ENCODE measurements at places on chromosomes 6 and 20.
A peak's percentile ranks its signal among the peaks of the same experiment; 100 is the strongest.

DNA sequence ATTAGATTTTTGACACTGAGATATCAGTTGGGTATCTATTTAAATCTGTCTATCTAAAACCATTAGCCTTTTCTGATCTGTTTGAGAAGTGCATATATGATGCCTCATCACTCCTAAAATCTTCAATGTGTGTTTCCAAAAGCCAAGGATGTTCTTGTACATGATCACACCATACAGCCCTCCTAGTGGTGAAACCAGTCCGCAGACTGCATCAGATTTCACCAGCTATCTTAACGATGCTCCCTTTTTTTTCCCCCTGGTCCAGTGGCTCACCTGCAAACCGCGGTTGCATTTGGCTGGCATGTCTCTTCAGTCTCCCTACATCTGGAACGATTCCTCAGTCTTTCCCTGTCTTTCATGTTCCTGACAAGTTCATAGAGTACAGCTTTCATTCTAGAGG lies 4.0 kb downstream of the KIZ start:
- DNase-seq = no peak

GRCh38 chr20:57660922-57661745 lies 40.9 kb upstream of the ZBP1 start:
- DNase-seq = no peak

GRCh38 chr6:2007165-2007564 lies 238.2 kb downstream of the GMDS start:
- DNase-seq = no peak

DNA sequence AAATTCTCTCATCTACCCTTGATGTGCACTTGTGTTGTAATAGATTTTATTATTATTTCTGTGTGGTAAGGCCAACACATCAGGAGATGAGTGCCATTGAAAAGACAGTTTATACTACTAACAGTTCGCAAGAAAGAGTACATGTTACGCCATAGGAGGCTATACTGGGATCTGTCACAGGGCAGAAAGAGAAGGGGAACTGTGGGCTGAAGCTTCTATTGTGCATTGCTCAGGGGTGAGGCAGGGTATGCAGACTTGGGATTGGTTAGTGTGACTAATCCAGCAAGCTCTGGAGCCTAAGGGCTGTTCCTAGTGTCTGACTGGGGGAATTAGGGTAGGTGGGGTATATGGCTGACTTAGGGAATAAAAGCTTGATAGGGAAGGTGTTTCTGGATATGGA lies 50.9 kb downstream of the GPR63 start:
- no peak for DNase-seq

DNA sequence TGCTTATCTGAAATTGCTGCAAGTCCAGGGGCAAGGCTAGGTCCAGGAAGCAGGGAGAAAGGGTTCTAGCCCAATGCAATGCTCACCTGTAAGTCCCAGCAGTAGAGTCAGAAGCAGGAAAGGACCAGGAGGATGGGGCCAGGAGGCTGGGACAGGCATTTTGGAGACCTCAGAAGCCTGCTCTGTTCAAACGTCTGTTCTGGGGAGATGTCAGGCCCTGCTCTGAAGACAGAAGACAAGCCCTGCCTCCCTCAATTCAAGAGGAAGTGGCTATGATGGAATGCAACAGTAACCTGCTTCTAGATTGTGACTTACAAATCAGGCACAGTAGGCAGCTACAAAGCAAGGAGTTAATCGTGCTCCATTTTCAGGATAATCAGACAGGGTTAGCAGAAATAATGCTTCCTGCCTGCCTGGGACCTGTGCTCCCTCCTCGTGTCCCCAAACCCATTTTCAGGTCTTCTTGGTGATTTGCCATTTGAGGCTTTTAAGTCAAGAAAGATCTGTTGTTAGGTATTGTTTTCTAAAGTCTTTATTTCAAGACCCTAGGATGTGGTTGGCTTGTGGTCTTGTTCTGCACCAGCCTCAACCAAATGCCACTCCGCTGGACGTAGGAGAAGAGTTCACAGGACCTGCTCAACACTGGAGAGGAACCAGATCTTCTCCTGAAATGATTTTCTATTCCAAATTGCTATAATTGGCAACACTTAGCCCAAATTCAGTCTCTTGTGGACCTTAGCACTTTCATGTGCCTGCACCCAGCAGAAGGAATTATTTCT lies at the start of gene SIRPG:
Gene SIRPG, minus strand, starts transcription at position 224 of the 779 bp plus-strand sequence. Its CDS starts 65 bp downstream, at position 159.
- DNase-seq = peak; percentile 68

DNA sequence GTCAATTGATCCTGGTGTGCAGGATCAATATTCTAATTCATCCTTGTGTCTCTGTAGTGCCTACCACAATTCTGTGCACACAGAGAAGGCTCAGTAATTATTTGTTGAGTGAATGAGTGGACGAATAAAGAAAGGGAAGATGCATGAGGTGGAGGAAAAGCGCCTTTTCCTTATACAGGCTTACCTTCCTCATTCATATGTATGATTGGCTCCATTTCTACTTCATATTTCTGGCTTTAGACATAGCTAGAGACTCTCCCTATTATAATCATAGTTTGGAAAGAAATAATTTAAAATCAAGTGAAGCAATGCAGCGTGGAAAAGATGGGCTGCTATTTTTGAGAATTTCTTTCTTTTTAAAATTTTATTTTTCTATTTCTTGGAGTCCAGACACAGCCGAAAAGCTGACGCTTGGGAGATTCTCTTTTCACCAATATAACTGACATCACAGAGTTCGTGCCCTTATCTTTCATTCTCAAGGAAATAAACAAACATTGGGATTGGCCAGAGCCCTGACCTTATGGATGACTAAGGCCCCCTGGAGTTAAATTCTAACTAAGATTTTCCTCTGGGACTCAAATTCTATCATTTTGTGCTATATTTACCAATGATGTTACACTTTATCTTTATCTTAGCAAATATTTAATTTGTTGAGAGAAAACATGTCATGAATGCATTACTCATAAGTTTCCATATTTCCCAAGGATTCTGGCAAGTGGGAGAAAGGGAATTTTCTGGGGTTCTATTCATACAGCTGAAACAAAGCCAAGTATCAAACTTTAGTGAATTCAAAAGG lies 48.1 kb downstream of the PRL start:
- DNase-seq = no peak

DNA sequence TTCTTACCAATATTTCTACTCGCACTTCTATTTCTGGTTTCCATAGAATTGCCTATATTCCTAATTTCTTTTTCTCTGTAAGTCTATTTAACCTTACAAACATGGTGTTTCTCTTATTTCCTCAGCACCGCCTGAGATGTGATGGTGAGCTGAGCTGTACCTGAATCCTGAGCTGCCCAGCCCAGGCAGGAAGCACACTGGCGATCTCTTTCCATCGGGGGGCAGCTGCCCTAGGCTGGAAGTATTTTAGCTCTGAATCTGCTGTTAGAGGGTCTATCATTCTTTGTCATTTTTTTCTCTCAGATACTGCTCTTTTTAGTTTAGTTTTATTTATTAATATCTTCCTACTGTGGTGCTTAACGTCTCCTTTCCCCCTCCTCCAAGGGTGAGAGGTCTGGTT lies 173.4 kb upstream of the SLC35B3 start:
- DNase-seq = no peak

GRCh38 chr6:21931641-21932335 lies 338.2 kb downstream of the SOX4 start:
- DNase-seq = no peak

DNA sequence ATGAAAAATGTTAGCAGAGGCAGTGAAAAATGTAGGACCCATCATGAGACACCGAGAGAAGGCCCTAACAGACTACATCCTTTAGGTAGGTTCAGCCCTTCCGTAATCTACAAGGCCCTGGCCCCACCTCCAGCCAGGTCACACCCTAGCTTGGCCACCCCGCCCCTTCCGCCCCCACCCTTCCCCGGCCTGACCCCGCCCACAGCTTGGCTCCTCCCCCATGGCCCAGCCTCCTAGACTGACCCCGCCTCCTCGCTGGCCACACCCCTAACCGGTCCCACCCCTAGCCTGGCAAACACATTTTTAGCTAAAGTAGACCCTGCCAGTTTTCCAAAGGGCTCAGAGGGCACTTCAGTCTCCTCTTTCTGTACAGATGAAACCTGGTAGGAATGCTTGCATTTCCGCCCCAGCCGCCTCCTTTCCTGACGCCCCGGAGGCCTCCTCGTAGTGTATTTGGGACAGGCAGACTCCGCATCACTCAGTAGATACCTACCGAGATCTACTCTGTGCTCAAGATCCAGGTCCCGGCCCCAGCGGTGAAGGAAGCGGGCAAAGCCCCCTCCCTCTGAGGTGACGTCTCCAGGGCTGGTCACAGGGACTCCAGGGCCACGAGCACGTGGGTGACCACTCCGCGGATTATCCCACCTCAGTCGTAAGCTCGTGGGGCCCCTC lies 443.5 kb downstream of the PREX1 start:
- peak; percentile 18 for DNase-seq

DNA sequence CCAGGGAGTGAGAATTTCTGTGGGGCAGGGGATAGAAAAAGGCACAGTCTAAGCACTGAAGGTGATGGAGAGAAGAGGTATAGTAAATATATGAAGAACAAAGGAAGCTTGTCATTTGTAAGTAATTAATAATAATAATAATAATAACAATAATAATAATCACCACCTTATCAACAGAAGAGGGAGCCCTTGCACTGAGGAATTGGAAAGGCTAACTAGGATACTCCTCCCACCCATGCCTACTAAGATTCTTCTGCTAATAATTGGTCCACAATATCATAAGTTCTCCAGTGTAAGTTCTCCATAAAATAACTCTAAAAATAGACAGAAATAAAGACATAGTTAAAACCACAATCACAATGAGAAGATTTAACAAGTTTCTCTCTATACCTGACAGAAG lies 912 bp upstream of the OR12D3 start:
- no peak for DNase-seq

DNA sequence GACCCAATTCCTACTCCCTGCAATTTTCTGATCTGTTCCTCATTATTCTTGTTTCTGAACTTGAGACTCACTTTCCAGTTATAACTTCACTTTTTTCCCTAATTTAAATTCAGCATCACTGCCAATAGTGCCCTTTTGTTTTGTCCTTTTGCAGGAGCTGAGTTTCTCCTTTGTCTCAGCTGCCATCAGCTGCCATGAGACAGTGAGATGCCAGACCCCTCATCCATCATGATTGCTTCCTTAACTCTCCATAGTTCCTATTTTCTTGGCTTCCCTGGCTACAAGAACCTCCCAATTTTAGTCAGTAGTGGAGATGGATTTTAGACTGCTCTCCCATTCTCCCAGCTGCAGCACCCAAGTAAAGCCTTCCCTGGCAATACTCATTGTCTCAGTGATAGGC lies 518.1 kb downstream of the HDGFL1 start:
- no peak for DNase-seq

GRCh38 chr20:37471741-37472235 lies 49.3 kb upstream of the NNAT start:
- no peak for DNase-seq

DNA sequence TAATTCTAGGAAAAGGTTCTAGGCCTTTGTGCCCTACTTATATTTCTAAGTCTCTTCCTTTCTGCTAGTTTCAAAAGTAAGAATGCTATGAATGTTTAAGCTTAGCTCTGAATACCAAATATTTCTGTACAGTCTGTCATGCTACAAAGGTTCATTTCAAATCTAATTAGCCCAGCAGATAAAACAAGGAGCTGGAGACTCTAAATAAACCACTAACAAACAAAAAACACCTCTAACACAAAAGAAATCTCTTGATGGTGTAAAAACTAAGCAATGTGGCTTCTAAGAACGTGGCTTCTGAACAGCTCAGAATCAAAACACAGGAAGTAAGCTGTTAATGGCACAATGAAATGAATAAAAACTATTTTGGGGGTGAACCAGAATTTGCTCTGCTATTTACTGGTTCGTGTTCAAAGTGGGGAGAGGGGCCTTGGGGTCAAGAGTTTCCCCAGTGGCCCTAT lies 198.3 kb downstream of the BCAS1 start:
- no peak for DNase-seq

DNA sequence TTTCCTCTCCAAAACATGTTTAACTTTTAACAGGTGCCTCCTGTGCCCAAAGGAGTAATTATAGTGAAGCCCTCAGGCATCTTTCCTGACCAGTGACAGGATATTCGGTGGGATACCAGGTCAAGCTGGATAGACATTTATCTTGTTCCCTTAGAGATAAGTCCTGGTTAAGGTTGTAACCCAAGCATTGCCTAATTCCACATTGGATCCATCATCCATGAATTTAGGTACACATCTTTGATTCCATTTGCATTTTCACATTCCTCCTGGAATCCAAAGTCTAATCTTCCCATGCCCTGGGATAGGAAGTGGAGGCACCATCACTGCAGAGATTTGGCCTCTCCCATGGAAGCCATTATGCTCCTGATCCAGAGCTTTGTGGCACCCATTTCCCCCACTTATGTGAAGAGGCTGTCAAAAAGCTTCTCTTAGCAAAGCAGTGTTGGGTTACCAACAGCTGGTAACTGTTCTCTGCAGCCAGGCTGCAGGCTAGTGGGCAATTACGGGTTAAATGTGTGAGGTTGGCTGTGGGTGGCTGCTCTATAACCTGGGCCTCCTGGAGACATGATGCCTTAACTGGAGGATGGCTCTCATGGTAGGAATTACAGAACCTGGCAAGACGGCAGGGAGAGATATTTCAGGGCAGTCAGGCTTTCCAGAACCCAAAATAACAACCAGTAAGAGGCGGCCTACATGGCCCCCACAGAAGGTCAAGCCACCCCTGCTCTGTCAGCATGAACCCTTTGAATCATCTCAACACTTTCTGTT lies 96.9 kb upstream of the VGLL2 start:
- no peak for DNase-seq

- DNase-seq = peak; percentile 72
Observed at GRCh38 chr20:47487175-47487917, 14.3 kb upstream of the NCOA3 start.

DNA sequence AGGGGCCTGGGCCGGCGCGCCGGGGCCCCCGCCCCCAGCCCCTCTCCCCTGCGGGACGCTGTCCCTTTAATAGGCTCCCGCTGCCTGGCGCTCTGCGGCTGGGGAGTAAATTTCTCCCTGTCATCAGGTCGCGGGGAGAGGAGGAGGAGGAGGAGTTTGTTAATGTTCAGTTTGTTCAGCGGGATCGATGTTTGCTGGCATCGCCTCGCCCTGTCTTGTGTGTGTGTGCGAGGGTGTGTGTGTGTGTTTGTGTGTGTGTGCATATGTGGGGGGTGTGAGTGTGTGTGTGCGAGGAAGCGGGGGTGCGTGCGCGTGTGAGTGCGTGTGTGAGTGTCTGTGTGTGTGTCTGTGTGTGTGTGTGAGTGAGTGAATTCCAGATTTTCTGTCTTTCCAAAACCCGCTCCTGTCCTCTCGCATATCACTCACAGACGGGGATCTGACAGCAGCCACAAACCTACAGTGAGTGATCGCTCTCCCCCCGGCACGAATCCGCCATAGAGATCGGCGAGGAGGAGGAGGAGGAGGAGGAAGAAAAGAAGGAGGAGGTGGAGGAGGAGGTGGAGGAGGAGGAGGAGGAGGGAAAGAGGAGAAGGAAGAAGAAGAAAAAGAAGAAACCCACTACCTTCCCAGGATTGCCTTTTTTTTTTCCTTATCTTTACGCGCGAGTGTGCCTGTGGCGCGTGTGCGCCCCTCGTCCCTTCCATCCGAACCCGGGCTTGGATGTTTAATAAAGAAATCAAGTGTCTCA lies at the start of gene TSHZ2:
Gene TSHZ2, plus strand, starts transcription at position 169 of the 748 bp plus-strand sequence. CDS start 936 bp downstream, outside the sequence.
- DNase-seq = peak; percentile 73

GRCh38 chr6:34912715-34913464 lies 23.8 kb downstream of the ANKS1A start:
- peak; percentile 67 for DNase-seq

- DNase-seq = no peak
Observed at GRCh38 chr20:24658920-24659660, 189.7 kb downstream of the SYNDIG1 start.

All from activated naive CD4-positive, alpha-beta T cell treated with anti-CD3 and anti-CD28 coated beads for 36 hours (primary cell).